ENCODE measurements at places on chromosomes 4 and X.

DNA sequence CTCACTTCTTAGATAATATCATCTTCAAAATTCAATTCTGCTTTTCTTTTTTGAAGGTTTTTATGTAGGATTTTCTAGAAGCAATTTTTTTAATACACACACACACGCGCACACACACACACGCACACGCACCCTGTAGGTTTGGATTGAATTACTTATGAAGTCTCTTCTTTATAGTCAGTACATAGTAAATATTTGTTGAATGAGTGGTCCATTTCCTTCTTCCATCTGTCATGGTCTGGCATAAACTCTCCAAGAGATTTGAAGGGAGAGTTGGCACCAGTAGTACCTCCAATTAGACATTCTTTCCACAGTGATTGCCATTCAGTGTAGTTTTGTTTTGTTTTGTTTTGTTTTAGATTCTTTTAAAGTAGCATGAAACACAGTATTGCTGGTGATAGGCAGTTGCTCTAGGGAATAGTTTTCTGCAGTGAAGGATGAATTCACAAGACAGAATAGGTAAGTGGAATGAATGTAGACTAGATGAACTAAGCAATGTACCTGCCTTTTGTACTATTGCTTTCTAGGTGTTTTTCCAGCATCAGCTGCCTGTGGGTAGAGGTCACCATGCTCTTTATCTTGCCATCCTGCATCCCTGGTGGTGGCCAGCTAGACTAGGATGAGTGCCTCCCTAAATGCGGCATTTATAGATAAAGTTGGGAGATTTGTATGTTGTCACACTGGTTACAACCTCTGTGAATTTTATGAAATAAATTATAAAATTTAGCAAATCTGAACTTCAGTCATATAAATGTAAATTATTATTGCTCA is 20.5 kb downstream of the PDLIM5 start:
- no peak for DNase-seq

- no peak for DNase-seq
Measured at GRCh38 chr4:74503580-74503979, 58.6 kb downstream of the AREG start.

DNA sequence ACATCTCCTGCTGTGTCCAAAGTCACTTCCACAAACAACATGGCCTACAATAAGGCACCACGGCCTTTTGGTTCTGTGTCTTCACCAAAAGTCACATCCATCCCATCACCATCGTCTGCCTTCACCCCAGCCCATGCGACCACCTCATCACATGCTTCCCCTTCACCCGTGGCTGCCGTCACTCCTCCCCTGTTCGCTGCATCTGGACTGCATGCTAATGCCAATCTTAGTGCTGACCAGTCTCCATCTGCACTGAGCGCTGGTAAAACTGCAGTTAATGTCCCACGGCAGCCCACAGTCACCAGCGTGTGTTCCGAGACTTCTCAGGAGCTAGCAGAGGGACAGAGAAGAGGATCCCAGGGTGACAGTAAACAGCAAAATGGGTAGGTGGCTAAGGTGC is 123.9 kb downstream of the PDLIM5 start:
- DNase-seq: no peak

DNA sequence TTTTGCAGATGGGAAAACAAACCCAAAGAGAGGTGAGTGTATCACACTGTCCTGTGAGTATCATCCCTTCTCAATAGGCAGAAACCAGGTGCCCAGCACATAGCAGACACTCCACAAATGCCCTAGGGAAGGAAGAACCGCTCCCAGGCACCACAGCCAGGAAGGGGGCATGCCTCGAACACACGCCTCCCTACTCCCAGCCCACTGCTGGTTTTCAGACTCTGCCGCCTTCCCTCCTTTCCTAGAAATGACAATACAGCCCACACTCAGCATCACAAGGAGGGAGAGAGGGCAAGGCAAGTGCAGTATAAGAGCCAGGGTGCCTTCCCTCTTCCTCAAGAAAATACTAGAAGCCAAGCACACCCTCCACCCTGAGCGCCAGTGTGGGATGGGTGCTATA is 16.2 kb downstream of the JAKMIP1 start:
- DNase-seq: no peak

DNA sequence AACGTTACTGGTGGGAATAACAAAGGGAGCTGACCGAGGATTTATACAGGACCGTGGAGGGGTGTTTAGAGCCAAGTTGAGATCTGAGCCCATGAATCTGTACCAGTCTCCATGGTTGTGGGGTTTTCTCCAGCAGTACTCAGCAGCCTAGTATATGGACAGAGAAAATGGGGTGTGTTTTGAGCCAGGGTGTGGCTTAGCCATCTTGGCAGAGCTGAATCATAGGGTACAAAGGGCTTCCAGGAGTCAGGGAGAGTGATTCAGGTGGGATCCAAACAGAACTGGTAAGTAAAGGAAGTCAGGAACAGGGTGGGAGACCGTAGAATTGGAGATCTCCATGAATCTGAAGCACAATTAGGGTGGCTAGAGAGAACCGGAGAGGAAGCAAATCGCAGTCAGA is 7.4 kb upstream of the HPRT1 start:
- DNase-seq: no peak

DNA sequence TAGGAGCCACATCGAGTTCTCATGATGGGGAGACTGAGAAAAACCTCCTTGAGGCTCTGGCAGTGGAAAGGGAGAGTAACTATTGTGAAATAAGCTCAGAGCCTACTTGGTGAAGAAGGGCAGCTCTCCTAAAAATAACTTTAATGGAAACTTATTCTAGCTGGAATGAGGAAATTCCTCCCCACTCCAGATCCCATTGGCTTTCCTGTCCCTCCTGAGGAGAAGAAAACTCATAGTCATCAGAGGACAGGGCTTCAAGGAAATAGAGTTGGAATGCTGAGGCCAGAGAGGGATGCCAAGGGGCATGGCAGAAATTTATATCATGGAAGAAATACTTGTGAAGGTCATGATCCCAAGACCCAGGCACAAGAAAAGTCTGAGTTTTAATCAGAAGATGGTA is 70.7 kb upstream of the TAPT1 start:
- no peak for DNase-seq

- DNase-seq: no peak
Measured at GRCh38 chr4:37365888-37366287, 121.3 kb downstream of the NWD2 start.

GRCh38 chrX:153953892-153954557 is 9.6 kb upstream of the RENBP start:
- DNase-seq: no peak

DNA sequence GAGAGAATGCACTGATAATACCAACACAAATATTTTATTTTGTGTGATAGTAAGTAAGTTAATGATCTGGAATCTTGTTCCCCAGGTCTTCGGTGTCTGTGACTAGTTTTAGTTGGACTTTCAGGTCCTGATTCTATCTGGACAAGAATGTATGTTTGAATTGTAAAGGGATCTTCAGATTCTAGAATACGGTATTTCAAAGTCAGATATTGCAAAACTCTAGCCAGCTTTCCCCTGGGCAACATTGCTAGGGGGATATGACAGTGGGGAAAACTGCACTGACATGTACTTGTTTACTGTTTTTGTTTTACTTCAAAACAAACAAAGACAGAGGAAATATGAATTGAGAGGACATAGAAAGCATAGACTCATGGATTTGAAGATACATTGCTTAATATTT is 489.0 kb downstream of the FAM133A start:
- DNase-seq: no peak

- no peak for DNase-seq
Measured at GRCh38 chr4:164383058-164383357, 370.9 kb upstream of the SMIM31 start.

DNA sequence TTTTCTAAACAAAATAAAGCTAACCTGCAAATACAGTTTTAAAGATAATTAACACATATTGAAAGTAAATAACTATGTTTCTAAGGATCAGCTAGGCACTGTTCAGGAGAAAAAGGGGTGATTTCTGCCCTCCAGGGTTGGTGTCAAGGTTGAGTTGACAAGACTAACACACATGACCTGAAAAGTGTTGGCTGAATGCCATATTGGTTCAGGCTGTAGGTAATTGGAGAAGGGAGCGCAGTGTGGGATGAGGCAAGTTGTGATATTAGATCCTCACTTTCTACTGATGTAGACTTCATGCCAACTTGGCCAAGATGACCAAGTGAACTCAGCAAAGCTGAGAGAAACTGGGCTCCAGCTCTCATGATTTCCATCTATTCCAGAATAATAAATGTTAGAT is 42.2 kb downstream of the PPM1K start:
- DNase-seq: no peak

- peak; percentile 59 for DNase-seq
Measured at GRCh38 chr4:180058691-180059215, 2184.4 kb upstream of the TENM3 start.

GRCh38 chrX:95903975-95904374 is 780.7 kb upstream of the DIAPH2 start:
- DNase-seq: no peak

- no peak for DNase-seq
Measured at GRCh38 chrX:55731826-55732225, 14.3 kb downstream of the RRAGB start.

DNA sequence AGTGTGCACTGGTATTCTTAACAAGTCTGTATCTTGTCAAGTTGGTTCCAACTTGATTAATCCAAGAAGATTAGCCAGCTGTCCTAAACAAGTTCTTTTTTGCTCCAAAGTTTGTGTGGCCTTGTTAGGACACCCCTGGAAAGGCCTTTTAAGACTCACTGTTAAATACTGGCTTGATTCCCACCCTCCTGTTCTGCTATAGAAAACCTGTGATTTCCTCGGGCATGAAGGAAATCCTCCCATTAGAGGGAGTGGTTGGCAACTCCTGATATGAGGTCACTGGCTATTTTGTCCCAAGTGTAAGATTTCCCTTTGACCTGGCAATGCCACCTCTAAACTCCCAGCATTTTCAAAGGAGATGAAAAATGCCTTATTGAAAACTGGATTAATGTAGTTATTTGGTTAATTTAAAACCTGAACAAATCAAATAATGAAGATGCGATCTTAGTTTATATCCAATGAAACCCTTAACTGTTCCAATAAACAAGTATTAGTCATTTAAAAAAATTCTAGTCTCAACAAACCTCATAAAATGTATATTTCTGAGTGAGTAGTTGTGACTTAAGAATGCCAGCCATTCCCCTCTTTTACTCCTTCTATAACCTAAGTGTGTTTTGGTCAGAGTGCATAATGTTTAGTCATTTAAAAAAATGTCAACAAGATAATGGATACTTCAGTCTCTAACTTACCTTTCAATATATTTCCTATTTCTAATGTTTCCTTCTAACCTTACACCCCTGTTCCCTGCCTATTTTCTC is 94.4 kb downstream of the NPNT start:
- no peak for DNase-seq

- DNase-seq: no peak
Measured at GRCh38 chr4:174860588-174860987, 31.5 kb upstream of the GLRA3 start.

DNA sequence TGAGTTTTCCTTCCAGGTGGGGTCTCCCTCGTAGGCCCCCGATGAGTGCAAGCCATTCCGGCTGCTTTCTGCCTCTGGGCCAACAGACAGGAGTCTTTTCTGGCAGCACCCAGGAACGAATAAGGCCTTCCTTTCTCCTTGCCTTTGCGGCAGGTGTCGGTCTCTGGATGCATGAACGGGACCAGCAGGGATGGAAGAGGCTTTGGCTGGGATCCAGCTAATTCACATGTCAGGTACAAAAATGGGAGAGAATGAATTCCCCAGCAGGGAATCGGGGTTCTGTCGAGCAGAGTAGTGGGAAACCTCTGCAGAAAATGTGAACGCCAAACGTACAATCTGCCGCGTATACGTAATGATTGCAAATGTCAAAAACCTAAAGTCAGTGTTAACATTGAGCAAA is 146.1 kb upstream of the TBL1X start:
- DNase-seq: peak; percentile 62

GRCh38 chr4:107196312-107196711 is 160.2 kb upstream of the DKK2 start:
- no peak for DNase-seq

- DNase-seq: no peak
Measured at GRCh38 chrX:115297189-115297588, 7.7 kb downstream of the LUZP4 start.

DNA sequence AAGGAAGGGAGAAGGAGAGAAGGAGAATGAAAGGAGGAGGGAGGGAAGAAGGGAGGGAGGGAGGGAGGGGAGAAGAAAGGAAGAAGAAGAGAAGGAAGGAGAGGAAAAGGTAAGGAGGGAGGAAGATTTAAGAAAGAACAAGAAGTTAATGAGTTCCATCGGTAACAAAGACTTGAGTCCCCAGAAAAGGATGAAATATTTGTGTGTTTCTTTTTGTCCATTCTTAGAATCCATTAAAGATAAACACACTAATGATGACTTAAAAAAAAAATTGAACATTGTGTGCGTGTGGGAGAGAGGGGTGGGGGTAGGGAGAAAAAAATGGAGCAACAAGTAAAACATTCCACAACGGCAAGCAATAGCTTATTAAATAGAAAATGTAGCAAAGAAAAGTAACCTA is 131.4 kb downstream of the THOC2 start:
- no peak for DNase-seq

DNA sequence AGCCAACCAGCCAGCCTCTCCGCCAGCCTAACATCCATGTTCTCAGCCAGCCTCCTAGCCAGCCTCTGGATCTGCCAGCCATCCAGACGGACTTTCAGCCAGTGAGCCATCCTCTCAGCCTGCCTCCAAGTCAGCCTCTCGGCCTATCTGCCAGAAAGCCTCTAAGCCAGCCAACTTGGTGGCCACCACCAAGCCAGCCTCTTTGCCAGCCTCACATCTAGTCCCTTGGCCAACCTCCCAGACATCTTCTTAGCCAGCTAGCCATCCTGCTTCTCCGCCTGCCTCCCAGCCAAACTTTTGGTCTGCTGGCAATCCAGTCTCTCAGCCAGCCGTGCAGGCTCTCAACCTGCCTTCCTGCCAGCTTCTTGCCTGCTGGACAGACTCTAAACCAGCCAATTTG is 16.4 kb upstream of the ARAP2 start:
- no peak for DNase-seq

GRCh38 chr4:88029556-88029955 is 22.1 kb downstream of the PKD2 start:
- DNase-seq: no peak

DNA sequence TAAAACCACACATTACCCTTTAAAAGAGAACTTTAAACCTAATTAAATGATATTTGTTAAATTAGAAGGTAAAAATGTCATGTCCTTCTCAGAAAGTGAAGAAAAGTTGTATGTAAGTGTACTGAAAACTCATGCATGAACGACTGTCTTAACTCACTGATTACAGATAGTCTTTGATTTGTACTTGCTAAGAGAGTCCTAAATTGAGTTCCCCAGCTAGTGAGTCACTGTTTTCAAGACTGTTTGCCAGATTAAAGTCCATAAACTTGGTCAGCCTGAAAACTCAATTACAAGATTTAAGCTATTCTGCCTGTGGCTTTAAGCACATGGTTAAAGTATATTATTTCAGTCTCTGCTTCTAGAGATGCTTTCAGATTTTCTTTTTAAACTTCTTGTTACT is 124.9 kb upstream of the ZCCHC13 start:
- no peak for DNase-seq

GRCh38 chrX:51496501-51497291 is at the start of gene NUDT11:
TSS of gene NUDT11 (minus strand) at chrX:51496592. CDS start at chrX:51496444, 148 bp downstream.
- peak; percentile 30 for DNase-seq

Measured in NCI-H146 (cell line).